ENCODE measurements at places on chromosomes 11 and 22.

GRCh38 chr11:32562839-32563599 is 20.6 kb upstream of the EIF3M start:
- DNase-seq = no peak

DNA sequence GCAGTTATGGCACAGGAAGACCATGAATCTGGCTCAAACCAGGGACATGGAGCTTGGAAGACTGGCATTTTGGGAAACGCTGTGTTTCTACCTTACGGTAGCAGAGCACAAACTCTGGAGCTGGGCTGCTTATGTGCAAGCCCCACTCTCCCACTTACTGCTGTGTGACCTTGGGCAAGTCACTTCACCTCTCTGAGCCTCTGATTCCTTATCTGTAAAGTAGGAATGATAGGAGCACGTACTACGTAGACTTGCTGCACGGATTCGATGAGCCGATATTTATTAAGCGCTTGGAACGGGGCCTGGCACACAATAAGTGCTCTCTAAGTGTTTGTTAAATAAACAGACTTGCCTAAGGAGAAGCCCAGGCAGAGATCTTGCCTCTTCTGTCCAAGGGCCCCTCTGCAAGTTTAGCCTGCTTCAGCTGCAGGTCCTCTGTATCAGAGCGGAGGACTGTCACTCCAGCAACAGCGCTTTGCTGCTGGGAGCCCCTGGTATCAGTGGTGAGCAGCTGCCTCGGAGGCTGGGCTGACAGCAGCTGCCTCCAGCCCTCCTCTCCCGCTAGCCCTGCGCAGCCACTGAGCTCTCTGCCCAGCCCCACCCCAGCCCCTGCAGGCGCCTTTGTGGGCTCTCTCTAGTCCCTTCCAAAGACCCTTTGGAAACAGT is 96.9 kb upstream of the ANO1 start:
- DNase-seq = no peak

DNA sequence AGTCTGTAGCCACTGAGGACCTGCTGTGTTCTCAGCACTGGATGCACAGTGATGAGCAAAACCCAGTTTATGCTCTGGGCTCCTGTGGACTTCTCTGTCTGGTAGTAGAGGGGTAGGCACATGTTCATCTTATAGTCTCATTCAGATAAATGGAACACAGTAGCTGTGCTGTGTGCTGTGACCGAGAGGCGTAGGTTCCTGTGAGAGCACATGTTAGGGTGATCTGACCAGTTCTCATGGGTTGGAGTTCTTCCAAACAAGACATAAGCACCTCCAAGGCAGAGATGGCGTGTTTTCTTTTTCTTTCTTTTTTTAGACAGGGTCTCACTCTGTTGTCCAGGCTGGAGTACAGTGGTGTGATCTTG is 154.8 kb upstream of the RASSF10 start:
- no peak for DNase-seq

GRCh38 chr11:77636731-77637344 is 756 bp downstream of the CLNS1A start:
- no peak for DNase-seq

- DNase-seq = no peak
Measured at GRCh38 chr11:65423516-65424204, 1.1 kb downstream of the NEAT1 start.

Data from head of caudate nucleus (tissue), 42 donors.